Myocyte (in vitro differentiated cells): ENCODE measurements at places on chromosomes 2 and 18. TPM values are rescaled to one million over a fixed set of nuclear protein-coding genes. Genes with fewer than 3 reads are reported as not detected.
A peak's percentile ranks its signal among the peaks of the same experiment; 100 is the strongest.

DNA sequence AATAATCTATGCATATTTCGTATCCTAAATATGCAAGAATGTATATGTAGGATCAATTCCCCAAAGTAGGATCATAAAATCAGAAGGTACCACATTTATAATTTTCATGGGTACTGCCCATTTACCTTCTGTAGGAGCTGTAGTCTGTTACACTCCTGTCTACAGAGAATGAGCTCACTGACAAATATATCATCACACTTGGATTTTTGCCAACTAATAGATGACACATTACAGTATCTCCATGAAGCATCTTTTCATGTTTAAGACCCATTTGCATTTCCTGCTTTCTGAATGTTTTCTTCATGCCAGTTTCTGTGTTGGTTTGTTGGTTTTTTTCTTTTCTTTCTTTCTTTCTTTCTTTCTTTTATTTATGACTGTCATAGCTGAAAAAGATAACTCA is 70.9 kb upstream of the EML6 start:
- DNase-seq = no peak

AKAIN1 gene
- total RNA-seq = not detected in 2 replicates

- DNase-seq = no peak
Measured at GRCh38 chr2:151729415-151729811, 4.9 kb downstream of the NEB start.

DNA sequence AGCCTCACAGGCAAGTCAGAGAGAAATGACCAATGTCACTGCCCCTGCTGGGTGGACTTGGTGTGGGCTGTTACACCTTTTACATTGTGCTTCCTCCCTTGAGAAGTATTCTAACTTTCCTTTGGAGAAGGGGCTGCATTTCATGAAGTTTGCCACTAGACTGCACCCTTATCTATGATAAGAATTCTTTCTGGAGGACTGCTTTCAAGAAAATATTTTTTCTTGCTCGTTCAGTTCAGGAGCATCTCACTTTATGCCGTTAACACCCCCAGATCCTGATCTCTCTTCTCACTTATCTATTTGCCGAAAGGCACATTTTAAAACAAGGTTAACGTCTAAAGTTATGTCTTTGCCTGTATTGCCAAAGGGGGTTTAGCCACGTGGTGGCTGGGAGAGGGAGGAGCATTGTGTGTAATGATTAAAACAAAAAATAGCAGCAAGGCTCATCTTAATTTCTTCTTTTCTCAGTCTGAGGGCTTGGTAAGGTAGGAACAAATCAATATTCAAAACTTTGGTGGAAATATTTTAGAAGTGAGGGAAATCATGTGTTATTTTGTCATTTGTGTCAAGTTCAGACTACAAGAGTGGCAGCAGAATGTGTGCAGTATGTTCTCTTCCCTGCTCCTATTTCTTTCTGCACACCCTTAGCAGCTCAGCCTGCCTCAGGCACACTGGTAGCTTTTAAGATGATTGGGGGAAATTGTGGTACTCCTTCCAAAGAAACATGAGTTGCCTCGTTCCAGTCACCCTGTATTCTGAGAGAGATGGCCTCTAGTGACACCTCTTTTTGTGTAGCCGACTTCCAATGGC is 1.6 kb upstream of the IGFBP5 start:
- DNase-seq = peak; percentile 62

DNA sequence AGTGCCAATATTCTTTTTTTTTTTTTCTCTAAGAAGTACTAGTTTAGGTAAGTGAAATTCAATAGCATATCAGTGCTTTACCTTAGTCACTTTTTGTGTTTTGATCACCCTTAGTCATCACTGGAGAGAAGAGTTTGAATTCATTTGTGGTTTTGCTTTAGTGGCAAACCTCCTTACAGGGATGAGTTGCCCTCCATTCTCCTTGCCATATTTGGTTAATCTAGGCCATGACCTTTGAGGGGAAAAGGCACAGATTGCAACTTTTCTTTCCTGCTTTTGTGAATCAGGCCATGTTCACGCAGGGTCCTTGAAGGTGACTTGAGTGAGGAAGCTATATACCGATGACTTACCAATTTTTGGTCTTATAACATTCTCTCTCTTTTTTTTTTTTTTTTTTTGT is 34.4 kb downstream of the PLEKHA3 start:
- peak; percentile 50 for DNase-seq

DNA sequence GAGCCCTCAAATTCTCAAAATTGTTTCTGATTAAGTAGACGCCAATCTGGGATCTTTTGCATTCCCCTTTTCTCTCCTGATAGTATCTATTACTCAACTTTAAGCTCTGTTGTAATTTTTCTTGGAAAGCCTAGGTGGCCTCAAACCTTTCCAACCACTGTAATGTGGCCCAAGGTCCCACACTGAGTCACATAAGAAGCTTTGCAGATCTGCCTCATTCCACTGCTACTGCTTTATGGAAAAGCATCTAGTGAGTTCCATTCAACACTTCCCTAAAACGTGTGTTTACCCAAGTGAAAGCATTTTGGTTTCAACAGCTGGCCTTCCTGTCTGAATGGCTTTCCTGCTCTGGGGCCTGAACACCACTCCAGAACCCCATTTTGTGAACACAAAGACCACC is 493.6 kb upstream of the SPHKAP start:
- no peak for DNase-seq

- DNase-seq = no peak
Measured at GRCh38 chr2:211416373-211416772, 860.0 kb downstream of the CPS1 start.

DNA sequence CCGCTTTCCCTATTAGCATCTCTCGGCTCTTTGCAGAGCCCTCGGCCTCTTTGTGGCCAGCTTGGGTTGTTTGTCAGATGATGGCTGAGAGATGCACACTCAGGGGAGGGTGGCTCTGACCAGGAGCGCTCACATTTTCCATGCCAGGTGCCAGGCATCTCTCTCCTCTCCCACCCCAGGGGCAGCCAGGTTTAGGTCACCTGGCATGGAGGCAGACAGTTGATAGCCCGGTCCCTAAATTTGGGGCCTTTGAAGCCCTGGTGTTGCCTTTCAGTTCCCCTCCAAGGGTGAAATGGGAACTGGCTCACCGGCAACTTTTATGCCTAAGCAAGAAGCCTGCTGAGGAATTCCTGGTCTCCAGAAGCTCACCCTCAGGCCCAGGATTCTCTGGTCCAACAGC is 19.1 kb downstream of the LBH start:
- no peak for DNase-seq

- DNase-seq = no peak
Measured at GRCh38 chr18:45845410-45845809, 19.9 kb downstream of the SIGLEC15 start.

DNA sequence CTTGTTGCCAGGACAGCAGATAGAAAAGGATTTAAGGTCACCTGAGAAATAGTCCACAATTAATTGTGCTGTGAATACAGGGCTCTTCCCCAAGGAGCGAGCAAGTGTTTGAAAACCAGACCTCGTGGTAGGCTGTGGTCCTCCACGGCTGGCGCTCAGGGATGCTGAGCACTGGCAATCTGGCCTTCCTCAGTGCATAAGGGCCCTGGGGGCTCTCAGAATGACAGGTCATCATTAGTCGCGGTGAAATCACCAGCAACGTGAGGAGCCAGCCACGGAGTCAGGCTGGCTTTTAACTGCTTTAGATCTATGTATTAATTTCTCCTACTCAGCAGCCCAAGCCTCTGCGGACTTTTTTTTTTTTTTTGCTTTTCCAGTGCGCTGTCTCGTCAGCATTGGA is 148.5 kb downstream of the FHOD3 start:
- DNase-seq = no peak

DNA sequence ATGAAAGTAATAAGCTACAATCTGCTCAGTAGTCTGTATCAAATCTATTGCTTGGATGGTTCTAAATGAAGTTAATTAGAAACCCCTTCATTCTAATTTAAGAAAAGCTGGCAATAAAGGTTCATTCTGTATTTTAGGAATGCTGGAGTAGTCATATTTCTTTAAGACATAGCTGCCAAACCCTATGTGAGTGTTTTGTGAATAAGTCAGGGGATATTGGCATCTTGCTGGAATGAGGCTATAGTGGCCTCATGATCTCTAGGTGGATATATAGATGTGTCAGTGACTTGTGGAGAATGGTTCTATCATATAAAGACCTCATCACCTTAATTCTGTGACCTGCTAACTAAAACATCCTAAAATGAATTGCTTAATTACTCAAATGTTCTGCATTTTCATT is 196.3 kb downstream of the PDE1A start:
- DNase-seq = no peak

DCDC2C gene
- not detected in 2 replicates for total RNA-seq

CHRND gene
- 273 and 339 TPM in 2 replicates for total RNA-seq

DNA sequence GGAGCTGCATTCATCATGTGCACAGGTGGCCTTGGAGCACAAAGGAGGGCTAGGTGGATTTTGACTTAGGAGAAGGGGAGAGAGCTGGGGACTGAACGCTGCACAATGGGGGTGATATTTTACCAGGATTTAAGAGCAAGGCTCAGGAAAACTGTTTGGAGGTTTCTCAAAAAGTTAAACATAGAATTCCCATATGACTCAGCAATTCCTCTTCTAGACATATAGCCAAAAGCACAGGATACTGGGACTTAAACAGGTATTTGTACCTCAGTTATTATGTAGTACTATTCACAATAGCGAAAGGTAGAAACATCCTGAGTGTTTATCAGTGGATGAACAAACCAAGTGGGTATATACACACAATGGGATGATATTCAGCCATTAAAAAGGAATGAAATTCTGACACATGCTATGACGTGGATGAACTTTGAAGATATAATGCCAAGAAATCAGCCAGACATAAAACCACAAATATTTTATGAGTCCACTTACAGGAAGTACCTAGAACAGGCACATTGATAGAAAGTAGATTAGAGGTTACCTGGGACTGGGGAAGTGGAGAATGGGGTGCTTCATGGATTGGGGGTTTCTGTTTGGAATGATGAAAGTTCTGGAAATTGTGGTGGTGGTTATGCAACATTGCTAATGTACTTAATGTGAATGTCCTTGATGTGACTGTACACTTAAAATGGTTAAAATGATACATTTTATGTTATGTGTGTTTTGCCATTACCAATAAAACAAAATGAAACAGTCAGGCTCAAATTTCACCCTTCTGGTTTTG is 216.9 kb downstream of the HAUS1 start:
- DNase-seq = no peak

GRCh38 chr2:164705412-164706167 is 84.3 kb upstream of the GRB14 start:
- no peak for DNase-seq

- no peak for DNase-seq
Measured at GRCh38 chr2:143486976-143487375, 357.8 kb downstream of the ARHGAP15 start.

MATN3 gene
- total RNA-seq = 1.1 and 1.2 TPM in 2 replicates

DNA sequence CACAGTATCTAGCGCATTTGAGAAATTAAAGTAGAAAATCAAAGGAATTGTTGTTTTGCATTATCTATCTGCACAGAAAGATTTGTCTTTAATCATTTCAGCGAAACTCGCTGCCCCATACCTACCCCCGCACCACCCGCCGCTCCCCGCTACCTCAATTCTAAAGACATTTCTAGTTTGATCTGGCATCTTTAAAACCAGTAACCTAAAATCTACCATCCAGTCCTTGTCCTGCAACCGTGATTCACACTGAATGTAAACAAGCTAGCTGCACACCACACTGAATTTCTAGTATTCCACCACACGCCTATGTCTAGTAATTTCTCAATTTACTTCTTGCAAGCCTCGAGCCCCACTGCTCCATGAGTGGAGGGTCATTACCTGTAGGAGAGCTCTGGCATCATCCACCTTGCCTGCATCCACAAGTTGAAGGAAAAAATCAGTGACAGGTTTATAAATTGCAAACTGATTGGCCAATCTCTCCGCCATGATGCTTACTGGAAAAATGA is 60.1 kb downstream of the ABCG8 start:
- no peak for DNase-seq

DNA sequence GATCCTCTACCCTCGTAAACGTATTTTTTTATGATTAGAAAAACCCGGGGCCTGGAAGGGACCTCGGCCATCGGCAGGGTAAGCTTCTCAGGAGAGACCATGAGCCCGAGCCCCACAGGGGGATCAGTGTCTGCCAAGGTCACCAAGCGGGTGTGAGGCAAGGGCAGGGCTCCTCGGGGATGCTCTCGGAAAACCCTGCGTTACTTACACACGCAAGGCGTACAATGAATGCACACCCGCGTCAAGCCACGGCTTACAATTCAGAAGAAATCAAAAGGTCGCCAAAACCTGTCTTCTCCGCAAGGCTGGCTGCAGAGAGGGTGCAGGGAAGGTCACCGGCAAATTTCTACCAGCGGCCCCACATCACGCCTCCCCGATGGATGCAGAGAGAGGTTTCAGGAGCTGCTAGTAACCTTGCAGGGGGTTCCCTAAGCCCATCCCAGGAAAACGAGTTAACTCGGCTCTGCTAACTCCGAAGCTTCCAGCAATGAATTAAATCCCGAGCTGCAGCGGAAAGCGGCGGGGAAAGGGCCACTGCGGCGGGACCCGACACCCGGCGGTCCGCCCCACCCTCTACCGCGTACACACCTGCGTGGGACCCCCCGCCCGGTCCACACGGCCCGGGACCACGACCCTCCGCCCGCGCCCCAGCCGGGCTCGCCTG is 638 bp downstream of the ST3GAL5 start:
- DNase-seq = no peak

DNA sequence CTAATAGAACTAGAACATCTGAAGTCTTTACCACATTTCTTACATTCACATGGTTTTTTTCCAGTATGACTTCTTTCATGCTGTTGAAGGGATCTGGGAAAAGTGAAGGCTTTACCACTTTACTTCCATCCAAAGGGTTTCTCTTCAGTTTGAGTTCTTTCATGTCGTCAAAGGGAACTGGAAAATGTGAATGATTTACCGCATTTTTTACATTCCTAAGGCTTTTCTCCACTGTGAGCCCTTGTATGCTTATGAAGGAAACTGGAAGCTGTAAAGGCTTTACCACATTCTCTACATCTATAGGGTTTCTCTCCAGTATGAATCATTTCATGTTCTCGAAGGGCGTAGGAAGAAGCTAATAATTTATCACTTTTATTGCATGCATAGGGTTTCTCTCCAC is 46.7 kb downstream of the NBEAL1 start:
- peak; percentile 6 for DNase-seq

GRCh38 chr18:13495961-13496360 is 230.4 kb downstream of the FAM210A start:
- DNase-seq = no peak

GRCh38 chr18:68399721-68400120 is 315.2 kb downstream of the TMX3 start:
- peak; percentile 77 for DNase-seq
